GM10248 (cell line): ENCODE measurements at places on chromosomes 3 and 15.

DNA sequence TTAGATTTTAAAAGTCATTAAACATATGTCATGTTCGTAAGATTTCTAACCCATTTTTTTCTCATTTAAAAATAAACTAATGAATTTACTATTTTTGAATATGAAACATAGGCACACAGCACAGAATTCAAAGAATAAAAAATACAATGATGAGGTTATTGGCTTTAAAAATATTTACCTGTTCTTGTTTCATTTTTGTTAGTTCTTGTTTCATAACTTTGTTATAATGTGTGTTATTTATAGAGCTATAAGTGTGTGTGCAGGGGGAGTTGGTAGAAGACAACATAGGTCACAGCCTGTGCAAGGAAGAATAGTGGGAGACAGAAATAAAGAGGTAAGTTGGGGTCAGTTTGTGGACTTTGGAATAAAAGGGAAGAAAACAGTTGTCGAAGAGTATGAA, 30.8 kb upstream of the NRROS start:
- no peak for DNase-seq

DNA sequence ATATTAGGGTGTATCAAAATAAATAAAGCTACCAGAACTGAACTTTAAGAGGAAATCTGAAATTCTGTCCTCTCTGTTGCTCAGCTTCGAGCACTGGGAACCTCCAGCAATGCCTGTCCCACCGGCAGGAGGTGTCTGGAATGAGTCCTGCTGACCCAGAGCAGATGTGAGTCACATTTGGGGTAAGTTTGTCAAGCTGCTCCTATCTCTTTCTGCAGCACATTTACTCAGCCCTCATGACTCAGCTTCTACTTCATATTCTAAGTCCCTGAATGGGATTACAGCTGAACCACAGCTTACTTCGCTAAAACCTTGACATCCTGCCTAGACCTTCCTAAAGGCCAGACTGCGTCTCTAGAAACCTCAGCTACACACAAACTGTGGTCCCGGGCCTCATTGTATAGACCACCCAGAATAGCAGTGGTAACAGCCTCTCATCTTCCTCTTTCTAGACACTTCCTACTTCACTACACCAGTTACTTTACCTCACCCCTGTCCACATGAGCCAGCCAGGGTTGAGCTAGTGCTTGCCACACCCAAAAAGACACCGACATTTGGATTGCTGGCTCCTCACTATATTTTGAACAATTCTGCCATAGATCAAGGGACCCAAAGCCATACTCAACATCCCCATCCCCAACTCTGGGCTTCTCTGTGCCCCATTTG, 109.6 kb upstream of the TMCO5A start:
- no peak for DNase-seq

- no peak for DNase-seq
These were observed 42.4 kb upstream of the ETV5 start for GRCh38 chr3:186151077-186151971.

- peak; percentile 49 for DNase-seq
These were observed 22.5 kb upstream of the TSC22D2 start for GRCh38 chr3:150385296-150386242.

- no peak for DNase-seq
These were observed 59.3 kb upstream of the RAD18 start for GRCh38 chr3:9022305-9023225.
